Muscle of leg (tissue), 16 donors: ENCODE measurements at places on chromosomes 11 and 22. TPM values are rescaled to one million over a fixed set of nuclear protein-coding genes. Genes with fewer than 3 reads are reported as not detected.

SMC1B gene
- 0.04 TPM for total RNA-seq

IL18 gene
- total RNA-seq: 0.31 TPM

RASL10A gene
- 1.5 TPM for total RNA-seq

GLYAT gene
- not detected for total RNA-seq

MUC5B gene
- total RNA-seq: not detected

C22orf31 gene
- total RNA-seq: 2.1 TPM

NXPE1 gene
- total RNA-seq: not detected

TRIM66 gene
- total RNA-seq: 3.8 TPM

ARRB1 gene
- total RNA-seq: 14.7 TPM

GGTLC3 gene
- total RNA-seq: not detected

SLC22A25 gene
- 0.04 TPM for total RNA-seq

MN1 gene
- total RNA-seq: 9.9 TPM

OR5AR1 gene
- not detected for total RNA-seq

BDNF gene
- total RNA-seq: 1.2 TPM

MMP7 gene
- total RNA-seq: not detected

MYBPC3 gene
- 0.13 TPM for total RNA-seq

NAV2 gene
- total RNA-seq: 25.7 TPM

CUL5 gene
- total RNA-seq: 33.8 TPM

TSPO gene
- total RNA-seq: 126 TPM

TMEM138 gene
- 15.8 TPM for total RNA-seq

ALG8 gene
- total RNA-seq: 21.1 TPM

HEPN1 gene
- total RNA-seq: not detected

CNTN5 gene
- total RNA-seq: 6.2 TPM

CCDC188 gene
- total RNA-seq: 0.93 TPM

OR5AL1 gene
- total RNA-seq: not detected

SCGB1C1 gene
- not detected for total RNA-seq

TBX1 gene
- 7.2 TPM for total RNA-seq

PRDM11 gene
- 20.7 TPM for total RNA-seq

ART1 gene
- 5.7 TPM for total RNA-seq

UEVLD gene
- total RNA-seq: 14.8 TPM

TESMIN gene
- total RNA-seq: 0.09 TPM

NXPE2 gene
- total RNA-seq: 0.18 TPM

GAS2L1 gene
- total RNA-seq: 2.7 TPM

EIF3L gene
- total RNA-seq: 1,312 TPM

OR8D4 gene
- 0.04 TPM for total RNA-seq
